ENCODE measurements at places on chromosomes 12 and 14.

DNA sequence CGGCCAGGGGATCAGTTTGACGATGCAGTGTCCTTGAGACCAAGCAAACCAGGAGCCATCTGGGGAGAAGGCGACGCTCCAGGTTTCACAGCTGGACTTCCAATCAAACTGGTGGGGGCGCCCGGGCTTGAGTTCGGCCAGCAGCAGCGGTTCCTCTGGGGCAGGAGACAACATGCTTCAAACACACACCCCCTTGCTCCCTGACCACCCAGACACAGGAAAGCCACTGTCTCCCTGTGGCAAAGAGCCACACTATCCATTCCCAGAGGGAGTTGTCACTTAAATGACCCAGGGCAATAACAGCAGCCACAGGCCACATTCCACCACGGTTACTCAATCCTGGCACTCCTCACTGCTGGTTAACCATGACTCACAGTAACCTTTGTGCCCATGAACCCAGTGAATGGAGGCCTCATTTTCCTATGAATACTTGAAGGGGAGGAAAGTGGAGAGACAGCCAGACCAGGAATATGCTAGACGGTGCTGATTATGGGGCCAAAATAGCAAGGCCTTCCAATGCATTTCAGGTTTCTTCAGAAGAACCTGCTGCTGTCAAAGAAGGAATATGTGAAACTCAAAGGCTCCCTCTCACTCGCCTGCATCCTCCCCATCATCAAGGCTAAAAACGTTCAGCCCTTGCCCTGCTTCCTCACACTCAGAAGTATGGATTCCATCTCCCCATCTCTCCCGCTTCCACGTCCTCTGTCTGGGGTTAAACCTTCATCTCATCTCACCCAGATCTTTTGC, 8.5 kb downstream of the WSB2 start:
- DNase-seq: no peak

DNA sequence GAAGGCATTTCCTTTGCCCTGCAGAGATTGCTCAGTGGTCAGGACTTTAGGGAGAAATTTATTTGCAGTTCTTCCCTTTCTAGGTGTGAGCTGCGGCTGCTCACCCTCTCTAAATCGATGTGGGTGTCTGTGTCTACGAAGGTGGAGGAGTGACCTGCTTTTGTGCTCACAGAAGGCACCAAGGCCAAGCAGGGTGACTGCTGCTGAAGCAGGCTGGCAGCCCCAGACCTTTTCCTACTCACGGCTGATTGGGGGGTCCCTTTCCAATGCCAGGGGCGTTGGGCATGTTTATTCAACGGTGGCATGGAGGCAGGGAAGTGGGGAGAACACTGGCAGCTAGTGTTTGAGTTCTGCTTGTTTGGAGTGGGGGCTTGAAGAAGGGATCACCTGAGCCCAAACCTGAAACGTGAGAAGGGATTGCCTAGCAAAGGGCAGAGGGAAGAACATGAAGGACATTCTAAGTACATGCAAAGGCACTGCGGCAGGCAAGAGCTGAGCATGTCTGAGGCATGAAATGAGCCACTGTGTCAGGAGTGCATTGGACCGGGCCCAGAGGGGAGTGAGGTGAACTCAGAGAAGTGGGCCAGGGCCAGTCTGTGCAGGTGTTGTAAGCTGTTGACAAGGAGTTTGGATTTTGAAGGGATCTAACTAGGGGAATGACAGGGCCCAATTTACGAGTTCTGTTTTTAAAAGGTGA, 56.3 kb downstream of the CACNA1C start:
- DNase-seq: no peak

DNA sequence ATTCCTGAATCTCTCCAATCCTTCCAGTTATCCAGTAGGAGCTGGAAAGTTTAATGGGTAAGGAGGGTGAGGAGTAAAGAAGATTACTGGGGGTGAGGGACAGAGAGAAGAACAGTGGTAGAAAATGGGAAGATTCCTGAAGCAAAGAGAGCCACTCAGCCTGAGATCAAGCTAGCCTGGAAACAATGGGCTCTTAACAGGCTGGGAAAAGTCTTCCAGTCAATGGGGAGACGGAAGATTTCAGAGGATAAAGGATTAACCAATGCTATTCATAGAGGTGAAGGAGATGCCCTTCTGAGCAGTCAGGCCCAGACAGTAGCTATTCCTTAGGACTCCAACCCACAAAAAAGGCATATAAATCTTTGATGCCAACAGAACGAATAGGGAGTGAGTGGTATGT, 14.8 kb downstream of the GDF11 start:
- DNase-seq: no peak

DNA sequence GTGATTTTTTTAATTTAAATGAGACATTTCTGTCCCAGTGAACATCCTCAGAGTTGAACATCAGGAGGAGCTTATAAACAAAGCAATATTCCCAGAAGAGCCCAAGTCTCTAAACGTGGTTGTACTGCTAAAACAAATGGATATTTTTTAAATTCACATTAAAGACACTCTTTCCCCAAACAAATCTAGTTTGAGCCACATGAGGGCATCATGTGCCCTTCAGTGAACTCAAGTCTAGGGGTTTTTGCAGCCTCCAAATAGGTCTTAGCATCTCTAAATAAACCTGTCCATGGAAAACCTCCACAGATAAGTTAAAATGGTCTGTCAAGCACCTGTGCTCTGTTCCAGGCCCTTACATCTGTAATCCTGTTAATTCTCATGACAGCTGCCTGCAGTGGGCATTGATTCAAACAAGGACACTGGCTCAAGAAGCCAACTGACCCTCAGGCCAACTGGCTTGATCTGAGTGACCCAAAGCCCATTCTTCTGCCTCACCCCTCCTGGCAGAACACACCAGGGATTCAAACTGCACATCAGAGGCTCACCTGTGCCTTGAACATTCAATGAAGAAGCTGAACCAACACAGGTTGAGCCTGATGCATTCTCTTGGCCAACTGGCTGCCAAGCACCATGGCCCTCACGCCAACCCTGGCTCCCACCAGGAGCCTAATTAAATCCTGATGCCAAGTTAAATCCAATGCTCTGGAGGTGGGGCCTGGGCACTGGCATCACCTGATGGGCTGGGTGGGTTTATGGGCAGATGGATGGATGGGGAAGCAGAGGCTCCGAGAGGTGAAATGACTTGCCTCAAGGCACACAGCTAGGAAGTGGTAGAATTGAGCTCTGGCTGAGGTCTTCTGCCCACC, 8.6 kb downstream of the ISCU start:
- DNase-seq: no peak

All from CD4-positive, alpha-beta T cell treated with Interleukin-17A for 4 hours (primary cell).